Bronchial epithelial cell (primary cell): ENCODE measurements at places on chromosomes 6 and 20. TPM values are rescaled to one million over a fixed set of nuclear protein-coding genes. Genes with fewer than 3 reads are reported as not detected.

- no peak for DNase-seq
These were observed 139.9 kb downstream of the KCNQ5 start for GRCh38 chr6:72761761-72762160.

DNA sequence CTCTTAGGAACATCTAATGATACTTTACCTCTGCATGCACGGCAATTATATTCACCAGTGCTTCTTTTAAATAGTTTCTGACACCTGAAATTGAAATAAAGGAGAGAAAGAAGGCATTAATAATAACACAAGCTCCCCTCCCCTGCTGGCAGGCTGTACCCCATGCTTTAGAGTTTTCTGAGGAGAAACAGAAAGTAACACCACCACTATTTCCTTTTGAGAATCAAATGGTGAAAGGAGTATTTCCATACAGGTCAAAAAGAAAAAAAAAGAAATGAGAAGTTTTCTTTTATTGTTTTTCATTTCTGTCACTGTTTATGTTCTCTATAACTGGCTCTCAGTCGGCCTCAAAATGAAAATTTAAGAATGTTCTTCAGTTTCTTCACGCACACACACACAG, 108.1 kb downstream of the IRF4 start:
- no peak for DNase-seq

DNA sequence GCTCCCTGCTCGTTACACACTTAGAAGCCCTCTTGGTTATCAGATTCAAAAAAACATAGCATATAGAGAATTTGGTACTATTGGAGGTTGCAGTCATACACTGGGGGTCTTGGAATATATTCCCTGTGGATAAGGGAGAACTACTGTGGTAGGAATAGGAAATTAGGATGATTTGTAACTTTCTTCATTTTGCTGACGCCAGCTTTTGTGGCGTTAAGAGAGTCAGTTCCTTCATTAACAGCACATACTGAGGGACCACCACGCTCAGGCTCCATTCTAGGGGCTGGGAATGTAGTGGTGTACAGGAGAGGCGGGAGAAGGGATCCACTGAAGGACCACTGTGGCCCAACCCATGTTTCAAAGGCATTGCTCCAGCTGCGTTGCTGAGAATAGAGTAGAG, 140.3 kb downstream of the MBOAT1 start:
- no peak for DNase-seq

SLC32A1 gene
- under 0.01 TPM in 1 of 2 replicates, not detected in the other for total RNA-seq

RHAG gene
- total RNA-seq: not detected in 2 replicates

RBPJL gene
- total RNA-seq: not detected in 2 replicates

DNA sequence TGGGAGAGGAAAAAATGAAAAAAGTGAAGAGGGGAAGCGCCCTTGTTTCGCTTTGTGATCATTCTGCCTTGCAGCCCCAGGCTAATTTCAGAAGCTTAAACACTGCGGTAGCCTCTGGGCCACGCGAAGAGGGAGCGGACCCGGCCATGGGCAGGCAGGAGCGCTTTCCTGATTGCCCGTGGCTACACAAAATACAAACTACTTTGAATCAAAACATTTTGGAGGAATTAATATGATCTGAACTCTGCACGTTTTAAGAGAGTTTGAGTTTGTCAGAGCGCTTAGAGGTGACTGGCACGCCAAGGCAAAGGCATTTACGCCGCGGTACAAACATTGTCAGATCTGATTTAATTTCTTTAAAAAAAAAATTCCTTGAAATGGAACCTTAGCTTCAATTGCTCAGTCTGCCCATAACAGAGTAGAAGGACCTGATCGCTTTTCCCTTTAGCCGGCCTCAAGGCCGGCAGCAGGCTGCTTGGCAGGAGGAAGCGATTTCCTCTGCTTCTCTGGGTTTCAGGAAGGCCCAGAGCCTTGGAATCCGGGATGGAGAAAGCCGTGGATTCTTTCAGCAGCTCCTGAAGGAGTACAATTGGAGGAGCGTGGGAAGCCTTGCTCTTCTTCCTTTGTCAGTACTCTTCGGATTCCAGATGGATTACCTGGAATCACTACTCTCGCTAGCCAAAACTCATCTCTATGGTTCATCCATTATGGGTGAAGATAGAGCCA, 9.7 kb downstream of the TFAP2D start:
- DNase-seq: no peak

DNA sequence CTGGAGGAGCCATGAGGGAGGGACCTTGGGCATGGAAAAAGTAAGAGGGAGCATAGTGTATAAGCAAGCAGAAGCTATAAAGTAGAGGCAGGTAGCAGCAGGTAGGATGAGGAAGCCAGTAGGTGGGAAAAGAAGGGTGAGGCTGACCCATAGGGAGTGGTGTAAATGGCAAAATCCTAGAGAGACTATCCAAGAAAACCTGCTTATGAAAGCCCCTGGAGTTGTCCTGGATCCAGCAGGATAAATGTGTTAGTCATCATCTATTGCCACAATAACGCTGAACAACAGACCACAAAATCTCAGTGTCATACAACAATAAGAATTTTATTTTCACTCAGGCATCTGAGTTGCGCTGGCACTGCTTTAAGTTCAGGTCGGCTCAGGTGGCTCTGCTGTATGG, 30.2 kb downstream of the CHD6 start:
- peak; percentile 66 for DNase-seq
